ENCODE measurements at places on chromosomes 7 and 10. TPM values are rescaled to one million over a fixed set of nuclear protein-coding genes. Genes with fewer than 3 reads are reported as not detected.

Gene CAMK2B
- total RNA-seq, result not detected

Gene GIMAP8
- total RNA-seq, result not detected

Gene CCL24
- total RNA-seq, result 0.45 TPM

Gene SNX10
- total RNA-seq, result 11.8 TPM

Gene TIAL1
- 126 TPM for total RNA-seq

Gene KCNH2
- 368 TPM for total RNA-seq

Gene ARMH3
- 0.73 TPM for total RNA-seq

Gene SPDYE2
- not detected for total RNA-seq

Gene INSYN2A
- total RNA-seq, result not detected

Gene ZNF22
- 52.9 TPM for total RNA-seq

Gene DEPP1
- 0.40 TPM for total RNA-seq

Gene AFAP1L2
- 0.07 TPM for total RNA-seq

Gene TMEM236
- total RNA-seq, result 0.04 TPM

Gene TRPV6
- 0.81 TPM for total RNA-seq

Gene DYNC1I1
- 0.54 TPM for total RNA-seq

Gene ZFAND4
- total RNA-seq, result 2.1 TPM

Gene SLC29A4
- total RNA-seq, result 1.2 TPM

Gene ADARB2
- not detected for total RNA-seq

Gene ANKRD7
- not detected for total RNA-seq

Gene SPAM1
- not detected for total RNA-seq
